ENCODE measurements at places on chromosomes 1 and 21. TPM values are rescaled to one million over a fixed set of nuclear protein-coding genes. Genes with fewer than 3 reads are reported as not detected.

DNA sequence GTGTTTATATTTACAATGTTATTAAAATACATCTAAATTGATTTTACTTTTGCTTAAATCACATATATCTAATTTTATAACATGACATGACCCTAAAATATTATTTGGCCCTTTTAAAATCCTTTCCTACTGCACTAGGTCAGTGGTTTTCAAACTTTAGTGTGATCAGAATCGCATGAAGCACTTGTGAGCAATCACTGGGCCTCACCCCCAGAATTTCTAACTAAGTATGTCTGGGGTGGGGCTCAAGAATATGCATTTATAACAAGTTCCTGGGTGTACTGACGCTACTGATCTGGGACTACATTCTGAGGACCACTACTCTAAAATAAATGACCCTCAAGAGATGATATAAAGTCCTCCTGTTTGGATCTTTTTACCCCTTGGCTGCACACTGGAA lies 8.8 kb downstream of the COL24A1 start:
- no peak for DNase-seq

DNA sequence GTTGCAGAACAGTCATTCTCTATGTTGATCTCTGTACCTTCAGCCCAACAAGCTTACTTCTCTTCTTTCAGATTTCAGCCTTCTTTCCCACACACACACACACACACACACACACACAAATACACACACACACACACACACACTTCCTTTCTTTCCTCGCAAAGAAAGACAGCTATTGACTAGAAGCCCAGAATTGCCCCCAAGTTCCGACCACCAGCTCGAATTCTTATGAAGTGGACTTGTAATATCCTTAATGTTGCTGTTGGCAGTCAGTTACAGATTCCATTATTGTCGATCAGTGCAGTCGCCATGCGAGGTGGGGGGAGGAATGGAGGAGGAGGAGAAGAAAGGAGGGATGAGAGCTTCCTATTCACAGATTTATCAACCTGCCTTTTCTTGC lies 125.5 kb downstream of the CLEC20A start:
- DNase-seq = no peak

DNA sequence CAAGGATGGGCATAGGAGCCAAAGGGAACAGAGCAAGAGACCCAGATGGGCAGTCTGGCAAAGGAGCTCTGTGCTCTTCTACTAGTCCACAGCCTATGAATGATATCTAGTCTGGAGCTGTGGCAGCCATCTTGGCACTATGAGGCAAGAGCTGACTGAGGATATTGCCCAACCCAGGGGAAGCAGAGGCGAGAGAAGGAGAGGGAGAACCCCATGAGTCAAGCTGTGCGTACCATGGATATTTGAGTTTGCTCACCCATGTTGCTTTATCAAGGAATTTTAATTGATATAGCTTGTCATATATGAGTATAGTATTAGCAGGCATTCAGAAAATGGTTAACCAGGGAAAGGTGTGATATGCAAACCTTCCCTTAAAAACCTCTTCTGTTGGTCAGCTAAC lies 420.9 kb downstream of the PRDM2 start:
- DNase-seq = no peak

DNA sequence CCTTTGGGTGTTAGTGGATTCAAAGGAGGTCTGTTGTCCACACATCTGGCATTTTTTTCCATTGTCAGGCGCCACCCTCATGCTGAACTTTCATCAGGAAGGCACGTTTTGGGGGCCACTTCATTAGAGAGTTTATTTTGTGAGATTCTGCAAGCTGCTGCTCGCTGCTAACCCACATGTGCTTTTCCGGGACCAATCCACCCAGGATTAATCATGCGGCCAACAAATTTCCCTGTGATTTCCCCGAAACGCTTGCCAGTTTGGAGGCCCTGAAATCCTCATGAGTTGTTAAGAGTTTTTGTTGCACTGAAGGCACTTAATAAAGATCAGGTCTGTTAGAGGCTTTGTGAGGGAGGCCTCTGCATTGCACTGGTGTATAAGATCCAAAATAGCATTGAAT lies 2.4 kb downstream of the PDPN start:
- no peak for DNase-seq

DNA sequence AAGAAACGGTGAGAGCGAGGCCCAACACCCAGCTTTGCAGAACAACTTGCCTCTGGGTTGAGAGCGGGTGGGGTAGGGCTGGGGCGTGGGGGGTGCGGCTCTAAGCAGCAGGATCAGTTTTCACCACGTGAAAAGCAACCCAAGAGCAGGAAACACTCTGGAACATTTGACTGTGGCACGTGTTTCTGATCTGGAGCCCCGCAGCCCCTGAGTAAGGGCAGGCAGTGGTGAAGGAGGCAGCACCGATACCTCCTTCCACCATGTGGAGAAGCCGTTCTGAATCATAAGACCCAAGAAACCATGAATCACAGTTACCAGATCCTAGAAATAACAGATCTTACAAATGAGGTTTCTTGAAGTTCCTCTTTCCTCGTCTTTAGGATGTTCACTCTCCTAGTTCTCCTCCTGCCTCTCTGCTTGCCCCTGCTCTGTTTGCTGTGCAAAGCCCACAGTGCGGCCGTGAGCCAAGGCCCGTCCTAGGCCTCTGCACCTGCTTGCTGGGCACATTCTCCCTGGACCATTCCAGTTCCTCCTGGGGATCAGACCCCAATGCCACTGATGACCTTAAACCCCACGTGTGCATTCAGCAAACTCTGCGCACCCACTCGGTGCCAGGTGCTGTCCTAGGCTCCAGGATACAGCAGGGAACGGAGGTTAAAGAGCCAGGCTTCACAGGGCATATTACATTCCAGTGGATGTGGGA lies 31.9 kb downstream of the SLC1A7 start:
- peak; percentile 42 for DNase-seq

- peak; percentile 84 for DNase-seq
Measured at GRCh38 chr1:234683861-234684632, 74.1 kb upstream of the IRF2BP2 start.

GRCh38 chr1:20248971-20249612 lies 41.6 kb upstream of the VWA5B1 start:
- no peak for DNase-seq

DNA sequence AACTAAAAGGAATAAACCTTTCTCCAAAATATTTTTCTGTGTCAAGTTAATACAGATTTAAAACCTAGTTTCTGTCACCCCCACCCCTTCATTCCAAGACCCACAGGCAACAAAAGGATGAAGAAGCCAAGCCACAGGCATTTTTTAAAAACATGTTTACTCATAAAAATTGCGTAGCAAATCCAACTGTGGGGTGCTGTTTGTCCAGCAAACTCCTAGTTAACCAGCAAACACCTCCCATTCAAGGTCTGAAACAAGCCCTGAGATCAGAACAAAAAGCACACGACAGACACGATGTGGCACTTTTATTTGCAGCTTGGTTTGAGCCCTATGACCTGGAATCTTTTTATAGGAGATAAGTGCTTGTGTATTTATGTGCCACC lies 149.9 kb upstream of the CAMK1G start:
- no peak for DNase-seq

AXDND1 gene
- total RNA-seq = not detected

FOXD3 gene
- 0.05 TPM for total RNA-seq

UBXN10 gene
- not detected for total RNA-seq

PLA2G2D gene
- total RNA-seq = not detected

SH3BP5L gene
- 36.2 TPM for total RNA-seq

MYBPH gene
- total RNA-seq = not detected

C1orf174 gene
- 81.2 TPM for total RNA-seq
